ENCODE measurements at places on chromosomes 6 and 20. TPM values are rescaled to one million over a fixed set of nuclear protein-coding genes. Genes with fewer than 3 reads are reported as not detected.

The RBM24 gene
- polyA plus RNA-seq: 0.47 TPM

GRCh38 chr6:108156180-108156937, 9.5 kb upstream of the NR2E1 start:
- DNase-seq: no peak

DNA sequence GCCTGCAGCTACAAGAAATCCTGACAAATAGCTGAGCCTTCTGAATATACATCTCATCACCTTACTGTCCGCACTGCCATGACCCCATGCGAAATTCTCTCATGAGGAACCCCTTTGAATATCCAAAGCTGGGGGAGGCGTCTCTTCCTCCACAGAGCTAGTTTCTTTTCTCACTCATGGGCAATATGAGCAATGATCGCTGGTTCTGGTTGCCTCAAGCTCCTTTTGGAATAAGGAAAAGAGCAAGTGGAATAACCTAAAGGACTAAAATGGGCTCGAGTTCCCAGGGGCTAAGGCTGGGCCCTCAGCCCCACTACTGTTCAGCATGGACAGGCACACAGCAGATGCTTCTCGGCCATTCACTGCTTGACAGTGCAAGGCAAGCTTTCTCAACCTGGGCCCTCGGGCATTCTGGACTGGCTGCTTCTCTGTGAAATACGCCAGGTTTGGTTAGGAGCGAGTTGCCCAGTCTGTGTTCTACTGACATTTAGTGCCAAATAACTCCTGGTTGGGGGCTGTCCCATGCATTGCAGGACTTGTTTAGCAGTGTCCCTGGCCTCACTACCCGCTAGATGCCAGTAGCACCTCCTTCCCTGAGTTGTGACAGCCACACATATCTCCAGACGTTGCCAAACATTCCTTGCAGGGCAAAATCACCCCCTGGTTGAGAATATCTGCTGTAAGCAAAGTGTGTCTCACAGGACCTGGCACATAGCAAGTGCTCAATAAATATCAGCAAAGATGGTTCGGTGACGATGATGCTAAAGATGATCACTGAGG, 156.8 kb downstream of the CEBPB start:
- no peak for DNase-seq

- no peak for DNase-seq
Observed at GRCh38 chr6:33124525-33124901, 48.7 kb downstream of the HLA-DPB1 start.

- DNase-seq: no peak
Observed at GRCh38 chr6:25476126-25476525, 175.9 kb upstream of the SCGN start.

DNA sequence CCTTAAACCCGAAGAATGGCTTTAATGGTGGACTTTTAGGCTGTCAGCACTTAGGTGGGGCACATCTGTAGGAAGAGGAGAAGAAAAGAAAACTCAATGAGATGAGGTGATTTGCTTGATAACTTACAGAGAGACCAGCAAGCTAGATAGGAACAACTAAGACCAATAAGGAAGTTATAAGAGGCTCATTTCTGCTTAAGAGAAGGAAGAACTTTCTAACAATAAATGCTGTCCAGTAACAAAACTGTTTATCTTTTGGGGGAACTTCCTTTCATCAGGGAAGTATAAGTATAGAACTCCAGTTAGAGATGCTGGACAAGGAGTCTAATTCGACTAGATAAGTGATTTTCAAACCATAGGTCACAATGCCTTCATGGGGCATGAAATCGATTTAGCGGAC, 107.2 kb upstream of the SIRPA start:
- no peak for DNase-seq

DNA sequence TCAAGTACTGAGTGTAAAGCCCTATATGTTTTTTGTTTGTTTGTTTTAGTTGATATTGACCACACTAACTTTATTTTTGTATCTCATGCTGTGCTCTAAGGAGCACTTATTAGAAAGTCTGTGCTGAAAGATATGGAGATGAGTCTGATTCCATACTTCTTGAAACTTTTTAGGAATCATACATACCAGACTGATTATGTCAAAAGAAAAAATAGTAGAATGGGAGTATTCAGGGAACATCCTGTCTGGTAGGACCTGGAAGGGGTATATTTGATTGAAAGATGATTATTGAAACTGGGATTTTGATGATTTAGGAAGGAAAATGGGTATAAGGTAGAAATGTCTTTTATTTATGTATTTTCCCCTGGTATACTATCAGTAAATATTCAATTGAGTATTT, 111.4 kb downstream of the QKI start:
- DNase-seq: no peak

- DNase-seq: peak; percentile 53
Observed at GRCh38 chr6:65787787-65788186, 80.8 kb upstream of the EYS start.

DNA sequence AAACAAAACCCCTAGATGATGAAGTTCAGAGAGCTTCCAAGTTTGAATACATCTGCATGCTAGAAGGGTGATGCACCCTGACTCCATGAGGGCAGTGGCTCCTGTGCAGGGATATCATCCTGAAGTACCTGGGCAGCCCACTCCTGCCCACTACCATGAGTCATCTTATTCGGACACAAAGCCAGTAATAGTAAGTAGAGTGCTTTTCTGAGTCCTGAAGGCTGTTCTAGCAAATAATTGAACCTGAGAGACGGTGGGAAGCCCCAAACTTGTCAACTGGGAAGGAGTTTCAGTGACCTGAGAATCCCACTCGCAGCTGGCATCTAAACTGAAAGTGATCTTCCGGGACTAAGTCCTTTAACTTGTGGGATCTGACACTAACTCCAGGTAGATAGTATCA, 152.9 kb upstream of the COL21A1 start:
- DNase-seq: no peak

GRCh38 chr6:31614684-31615578, at the start of gene AIF1:
TSS of gene AIF1 (plus strand) at chr6:31615234. CDS start at chr6:31615330, 96 bp downstream.
- no peak for DNase-seq

DNA sequence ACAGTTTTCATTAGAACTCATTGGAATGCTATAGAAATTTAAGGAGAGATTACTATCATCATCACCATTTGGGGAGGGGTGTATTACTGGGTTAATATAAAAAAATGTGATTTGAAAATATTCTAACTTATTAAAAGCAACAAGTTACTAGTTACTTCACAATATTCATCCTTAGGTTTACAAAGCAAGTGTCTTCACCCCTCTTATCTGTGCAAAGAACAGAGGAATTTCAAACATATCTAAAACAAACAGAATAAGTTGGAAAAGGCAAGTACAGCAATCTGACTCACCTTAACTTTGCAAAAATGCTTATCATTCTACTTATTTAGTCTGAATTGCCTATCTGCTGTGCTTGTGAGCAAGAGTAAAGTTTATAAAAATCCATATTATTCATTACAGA, 32.9 kb downstream of the DCBLD1 start:
- no peak for DNase-seq

- peak; percentile 33 for DNase-seq
Observed at GRCh38 chr20:11569163-11569562, 348.5 kb upstream of the BTBD3 start.

GRCh38 chr6:67450641-67451040, 1184.4 kb upstream of the ADGRB3 start:
- no peak for DNase-seq

DNA sequence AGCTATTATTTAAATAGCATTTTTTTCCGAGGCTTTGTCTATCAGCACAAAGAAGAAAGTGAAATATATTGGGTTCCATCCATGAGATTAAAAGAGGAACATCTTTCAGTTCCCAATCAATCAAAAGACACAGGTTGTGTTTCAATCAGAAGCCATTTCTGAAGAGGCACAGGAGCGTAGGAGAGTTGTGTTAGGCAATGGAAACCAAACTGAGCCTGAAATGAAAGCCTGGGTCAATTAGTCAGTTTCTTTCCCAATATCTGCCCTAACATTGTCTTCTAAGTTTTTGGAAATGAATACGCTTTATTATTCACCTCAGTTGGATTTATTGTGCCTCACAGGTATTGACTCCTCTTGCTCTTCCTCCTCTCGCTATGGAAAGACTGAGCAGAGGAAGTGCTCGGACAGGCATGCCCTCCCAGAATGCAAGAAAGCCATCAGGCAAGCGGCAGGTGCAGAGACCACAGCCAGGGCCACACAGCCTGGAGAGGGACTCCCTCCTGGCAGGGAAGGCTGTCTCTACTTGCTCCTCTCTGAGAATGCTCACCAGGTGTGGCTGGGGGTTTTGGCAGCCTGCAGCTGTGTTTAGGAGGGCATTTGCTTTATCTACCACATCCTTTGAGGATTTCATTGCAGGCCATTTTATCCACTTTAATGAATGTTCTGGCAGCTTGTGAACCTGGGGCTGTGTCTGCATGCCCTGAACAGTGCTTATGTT, 100.8 kb upstream of the NEDD9 start:
- DNase-seq: no peak

DNA sequence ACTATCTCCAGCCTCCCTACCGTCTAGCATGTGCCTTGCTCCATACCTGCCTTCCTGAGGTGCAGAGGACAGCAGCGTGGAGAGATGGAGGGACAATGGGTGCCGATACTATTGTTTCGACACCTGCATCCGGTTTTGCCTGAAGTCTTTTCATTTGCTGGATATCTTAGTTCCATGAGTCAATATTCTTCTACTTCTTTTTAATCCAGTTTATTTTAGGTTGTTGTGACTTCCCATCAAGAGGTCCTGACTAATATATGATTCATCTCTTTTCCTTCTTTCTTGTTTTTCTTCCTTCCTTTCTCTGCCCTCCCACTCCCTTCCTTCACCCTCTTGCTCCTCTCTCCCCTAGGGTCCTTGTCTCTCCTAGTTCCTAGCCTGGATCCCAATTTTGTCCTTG, 91.4 kb downstream of the CDH26 start:
- DNase-seq: no peak

The BTBD3 gene
- polyA plus RNA-seq: 11.6 TPM

- no peak for DNase-seq
Observed at GRCh38 chr6:34246249-34246562, 2.6 kb downstream of the SMIM29 start.

DNA sequence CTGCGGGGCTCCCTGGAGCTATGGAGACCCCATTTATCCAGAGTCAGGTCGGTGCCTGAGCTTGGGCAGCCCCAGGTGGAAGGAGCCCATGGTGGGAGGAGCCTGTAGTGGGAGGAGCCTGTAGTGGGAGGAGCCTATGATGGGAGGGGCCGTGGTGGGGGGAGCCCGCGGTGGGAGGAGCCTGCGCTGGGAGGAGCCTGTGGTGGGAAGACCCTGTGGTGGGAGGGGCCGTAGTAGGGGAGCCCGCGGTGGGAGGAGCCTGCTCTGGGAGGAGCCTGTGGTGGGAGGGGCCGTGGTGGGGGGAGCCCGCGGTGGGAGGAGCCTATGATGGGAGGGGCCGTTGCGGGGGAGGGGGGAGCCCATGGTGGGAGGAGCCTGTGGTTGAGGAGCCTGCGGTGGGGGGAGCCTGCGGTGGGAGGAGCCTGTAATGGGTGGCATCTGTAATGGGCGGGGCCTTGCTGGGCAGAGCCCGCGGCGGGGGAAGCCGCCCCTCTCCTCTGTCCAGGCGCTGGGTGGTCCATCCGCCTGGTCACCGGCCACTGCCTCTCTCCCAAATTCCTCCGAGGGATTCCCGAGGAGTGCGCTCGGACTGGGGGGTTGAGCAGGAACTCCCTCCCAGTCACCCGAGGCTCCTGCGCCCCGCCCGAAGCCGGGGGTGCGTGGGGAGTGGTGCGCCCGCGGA, 567 bp upstream of the FNDC11 start:
- DNase-seq: peak; percentile 82

The BTN3A1 gene
- polyA plus RNA-seq: 13.8 TPM

DNA sequence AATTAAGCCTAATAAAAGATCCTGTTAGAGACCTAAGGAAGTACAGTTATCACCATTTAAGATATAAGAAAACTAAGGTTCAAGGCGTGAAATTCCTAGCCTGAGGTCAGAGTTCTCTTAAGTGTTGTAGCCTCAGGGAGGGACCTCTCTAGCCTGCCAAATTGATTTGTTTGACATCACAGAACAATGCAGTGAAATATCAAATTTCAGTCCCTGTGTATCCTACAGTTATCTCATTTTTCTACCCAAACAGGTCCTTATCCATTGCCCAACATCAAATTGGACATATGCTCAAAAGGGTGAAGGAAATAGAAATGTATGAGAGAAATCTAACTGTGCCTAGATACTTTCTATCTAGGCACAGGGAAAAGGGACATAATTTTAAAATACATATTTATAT, 63.0 kb downstream of the NCOA7 start:
- no peak for DNase-seq

DNA sequence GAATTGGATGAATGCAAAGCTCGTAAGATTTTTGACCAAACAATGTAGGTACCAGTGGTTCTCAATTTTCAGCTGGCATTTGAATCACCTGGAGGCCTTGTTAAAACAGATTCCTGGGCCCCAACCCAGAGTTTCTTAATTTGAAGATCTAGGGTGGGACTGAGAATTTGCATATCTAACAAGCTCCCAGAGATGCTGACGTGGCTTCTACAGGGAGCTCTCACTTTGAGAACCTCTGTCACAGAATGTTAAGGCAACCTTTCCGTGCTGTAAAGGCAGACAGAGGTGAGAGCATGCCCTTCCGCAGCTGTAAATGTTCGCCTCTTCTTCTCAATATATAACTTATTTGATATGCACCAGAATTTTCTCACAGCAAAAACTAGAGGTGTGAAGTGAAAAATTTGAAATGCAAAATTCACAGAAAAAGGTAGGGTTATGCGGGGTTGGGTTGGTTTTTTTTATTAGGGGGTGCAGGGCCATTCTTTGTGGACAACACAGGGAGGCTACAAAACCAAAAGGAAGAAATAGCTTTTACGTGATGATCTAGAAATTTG, 69.4 kb downstream of the BMP2 start:
- no peak for DNase-seq

- DNase-seq: no peak
Observed at GRCh38 chr20:62792940-62793756, 3.1 kb upstream of the MRGBP start.

GRCh38 chr6:1001655-1002349, 308.9 kb upstream of the EXOC2 start:
- no peak for DNase-seq

The HSPA12B gene
- polyA plus RNA-seq: 8.7 TPM

DNA sequence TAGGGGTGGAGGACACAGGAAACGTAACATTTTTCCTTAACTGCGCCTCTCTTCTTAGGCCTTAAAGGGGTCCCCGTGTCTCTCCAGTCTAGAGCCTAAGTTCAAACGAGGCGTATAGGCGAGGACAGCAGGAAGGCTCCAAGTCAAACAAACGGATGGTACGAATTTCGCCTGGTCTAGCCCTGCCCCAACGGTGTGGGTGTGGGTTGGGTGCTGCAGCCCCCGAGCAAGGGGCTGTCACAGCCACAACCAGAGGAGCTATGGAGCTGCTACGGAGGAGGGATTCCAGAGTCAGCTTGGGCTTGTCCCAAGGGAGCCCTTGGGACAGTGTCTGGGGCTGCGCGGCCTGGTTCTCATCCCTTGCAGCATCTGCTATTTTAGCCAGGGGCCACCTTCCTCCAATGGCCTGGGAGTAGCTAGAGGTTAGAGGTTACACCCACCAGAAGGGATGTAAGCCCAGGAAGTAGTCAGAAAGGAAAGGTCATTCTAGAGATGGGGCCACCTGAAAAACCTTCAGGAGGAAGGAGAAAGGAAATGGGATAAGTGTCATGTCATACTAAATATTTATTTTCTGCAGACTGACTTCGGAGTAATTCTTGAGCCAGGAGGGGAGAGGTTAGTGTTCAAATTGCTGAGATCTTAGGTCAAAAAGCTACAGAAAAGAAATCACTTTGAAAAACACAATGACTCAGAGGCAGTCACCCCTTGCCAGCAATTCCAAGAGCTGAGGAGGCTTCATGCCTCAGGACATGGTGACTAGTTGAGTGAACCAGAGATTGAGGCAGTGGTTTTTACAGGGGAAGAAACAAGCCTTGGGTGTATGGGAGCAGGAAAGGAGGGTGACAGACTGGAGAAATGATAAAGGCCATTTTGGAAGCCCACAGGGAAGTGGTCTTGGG, 21.7 kb downstream of the VPS52 start:
- DNase-seq: no peak

GRCh38 chr6:82882363-82883023, 183.1 kb downstream of the UBE3D start:
- peak; percentile 39 for DNase-seq
